ENCODE measurements at places on chromosomes 12 and 14.
A peak's percentile ranks its signal among the peaks of the same experiment; 100 is the strongest.

GRCh38 chr12:27003421-27004381 is 10.5 kb downstream of the TM7SF3 start:
- DNase-seq, result no peak

DNA sequence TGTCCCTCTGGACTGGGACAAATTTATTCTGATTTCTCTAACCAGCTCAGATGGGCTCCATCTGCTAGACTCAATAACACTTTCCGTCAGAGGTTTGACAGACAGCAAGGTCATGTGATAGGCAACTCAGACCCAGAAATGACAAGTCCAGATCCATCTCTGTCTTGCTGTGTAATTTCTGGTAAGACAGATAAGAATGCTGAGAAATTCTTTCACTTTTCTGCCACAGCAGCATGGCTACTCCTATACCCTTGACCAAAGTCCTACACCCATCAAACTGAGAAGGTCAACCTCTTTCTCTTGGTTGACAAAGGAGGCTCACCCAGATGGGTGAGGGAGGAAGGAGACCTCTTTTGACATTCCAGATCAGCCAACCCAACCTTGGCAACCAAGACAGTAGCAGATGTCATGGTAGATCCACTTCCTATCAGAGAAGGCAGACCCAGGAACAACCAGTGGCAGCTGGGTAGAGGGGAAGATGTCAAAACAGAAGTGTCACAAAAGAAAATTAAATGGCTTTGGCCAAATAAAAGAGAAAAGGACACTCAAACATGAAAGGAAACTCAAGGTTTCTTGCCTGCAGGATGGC is 36.9 kb upstream of the PRKAB1 start:
- no peak for DNase-seq

DNA sequence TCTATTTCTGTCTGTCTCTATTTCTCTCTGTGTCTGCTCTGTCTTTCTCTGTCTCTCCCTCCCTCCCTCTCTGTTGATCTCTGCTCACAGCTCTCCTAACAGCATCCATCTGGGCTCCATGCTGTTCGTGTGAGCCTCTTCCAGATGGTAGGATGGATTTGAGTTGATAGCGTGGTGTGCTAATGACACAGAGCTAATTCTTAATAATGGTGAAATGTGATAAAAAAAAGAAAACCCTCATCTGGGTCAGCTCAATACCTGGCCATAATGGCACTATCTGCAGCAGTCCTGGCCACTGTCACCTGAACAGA is 96.4 kb downstream of the AACS start:
- DNase-seq, result no peak

GRCh38 chr14:91310606-91311283 is 66.2 kb upstream of the GPR68 start:
- no peak for DNase-seq

DNA sequence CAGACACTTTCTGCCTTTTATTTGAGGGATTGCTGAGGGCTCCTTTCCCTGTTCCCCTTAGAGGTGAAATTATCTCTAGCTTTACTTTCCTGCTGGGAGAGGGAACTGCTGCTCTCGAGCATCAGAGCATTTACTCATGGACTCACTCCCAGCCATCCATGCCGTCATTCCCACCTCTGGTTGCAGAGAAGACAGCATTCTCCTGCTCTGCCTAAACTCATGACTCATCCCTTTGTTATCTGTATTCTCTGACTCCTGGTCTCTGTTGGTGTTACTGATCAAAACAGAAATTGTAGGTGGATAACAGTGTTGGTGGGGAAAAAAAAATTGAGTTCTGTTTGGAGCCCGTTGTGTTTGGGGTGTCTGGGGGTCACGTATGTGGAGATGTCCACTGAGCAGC is 159.3 kb downstream of the TTC8 start:
- no peak for DNase-seq

DNA sequence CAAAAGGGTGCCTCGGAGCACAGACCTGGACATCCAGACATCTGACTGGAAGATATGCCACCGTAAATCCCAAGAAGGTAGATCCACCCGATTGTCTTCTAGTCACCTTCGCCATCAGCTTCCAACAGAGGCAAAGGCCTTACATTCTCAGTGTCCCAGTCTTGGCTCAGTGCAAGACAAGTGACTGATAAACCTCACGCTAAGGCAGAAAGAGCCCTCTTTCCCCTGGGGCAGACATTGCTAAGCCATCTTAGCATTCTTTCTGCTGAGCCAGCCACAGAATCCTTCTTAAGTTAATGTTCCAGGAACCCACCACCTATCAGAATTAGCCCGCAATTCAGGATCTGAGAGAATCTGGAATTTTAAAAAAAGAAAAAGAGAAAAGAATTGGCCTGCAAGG is 4.3 kb upstream of the PLEKHG6 start:
- no peak for DNase-seq

DNA sequence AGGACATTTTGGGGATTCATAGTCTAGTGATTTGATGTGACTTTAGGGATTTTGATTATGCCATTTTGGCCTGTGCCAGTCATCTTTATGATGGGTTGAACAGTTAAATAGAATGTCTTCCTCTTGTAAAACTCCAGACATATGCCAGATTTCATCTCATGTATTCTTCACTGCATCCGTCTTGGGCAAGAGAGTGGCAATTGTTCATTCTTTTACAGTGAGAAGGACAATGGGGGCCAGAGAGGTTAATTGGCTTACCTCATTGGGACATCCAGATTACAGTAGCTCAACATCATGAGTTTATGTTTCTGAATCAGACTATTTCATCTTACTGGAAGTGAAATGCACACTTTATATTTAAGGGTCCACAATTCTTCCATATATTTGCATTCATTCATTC is 108.2 kb upstream of the SLC38A2 start:
- DNase-seq, result no peak

- no peak for DNase-seq
Observed at GRCh38 chr12:49131894-49132461, 783 bp upstream of the TUBA1B start.

DNA sequence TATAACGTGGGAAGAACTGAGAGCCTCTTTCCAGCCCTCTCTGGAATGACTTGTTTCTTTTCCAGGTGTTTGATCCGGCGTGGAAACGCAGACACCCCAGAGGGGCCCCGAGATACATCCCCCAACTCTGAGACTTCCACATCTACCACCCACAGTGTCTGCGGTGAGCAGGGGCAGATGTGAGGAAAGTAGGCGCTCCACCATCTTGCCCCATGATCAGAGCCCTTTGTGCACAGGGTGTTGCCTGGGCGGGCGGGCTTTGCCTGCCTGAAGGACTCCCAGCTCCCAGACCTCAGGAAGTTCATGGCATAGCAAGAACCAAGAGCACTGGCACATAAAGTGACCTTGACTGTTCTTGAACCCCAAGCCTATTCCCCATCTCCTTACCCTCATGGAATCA is 2.8 kb downstream of the CARMIL3 start:
- no peak for DNase-seq

GRCh38 chr14:95264271-95264973 is 55.3 kb downstream of the CLMN start:
- DNase-seq, result no peak

DNA sequence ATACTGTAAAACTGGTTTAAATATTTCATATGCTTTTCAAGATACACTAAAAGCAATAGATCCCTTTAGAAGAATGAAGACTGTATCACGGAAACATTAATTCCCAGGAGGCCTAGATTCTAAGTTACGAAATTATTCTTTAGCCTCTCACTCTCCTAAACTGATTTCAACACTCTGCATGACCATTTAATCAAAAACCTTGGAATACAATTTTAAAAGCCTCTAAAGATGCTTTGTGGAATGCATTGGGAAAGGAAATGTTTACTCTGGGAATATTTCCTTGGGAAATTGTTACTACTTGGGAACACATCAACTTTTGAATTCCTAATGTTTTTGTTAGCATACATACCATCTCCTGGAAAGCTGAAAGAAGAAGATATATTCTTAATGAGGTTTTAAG is 255.7 kb upstream of the FAR2 start:
- DNase-seq, result no peak

DNA sequence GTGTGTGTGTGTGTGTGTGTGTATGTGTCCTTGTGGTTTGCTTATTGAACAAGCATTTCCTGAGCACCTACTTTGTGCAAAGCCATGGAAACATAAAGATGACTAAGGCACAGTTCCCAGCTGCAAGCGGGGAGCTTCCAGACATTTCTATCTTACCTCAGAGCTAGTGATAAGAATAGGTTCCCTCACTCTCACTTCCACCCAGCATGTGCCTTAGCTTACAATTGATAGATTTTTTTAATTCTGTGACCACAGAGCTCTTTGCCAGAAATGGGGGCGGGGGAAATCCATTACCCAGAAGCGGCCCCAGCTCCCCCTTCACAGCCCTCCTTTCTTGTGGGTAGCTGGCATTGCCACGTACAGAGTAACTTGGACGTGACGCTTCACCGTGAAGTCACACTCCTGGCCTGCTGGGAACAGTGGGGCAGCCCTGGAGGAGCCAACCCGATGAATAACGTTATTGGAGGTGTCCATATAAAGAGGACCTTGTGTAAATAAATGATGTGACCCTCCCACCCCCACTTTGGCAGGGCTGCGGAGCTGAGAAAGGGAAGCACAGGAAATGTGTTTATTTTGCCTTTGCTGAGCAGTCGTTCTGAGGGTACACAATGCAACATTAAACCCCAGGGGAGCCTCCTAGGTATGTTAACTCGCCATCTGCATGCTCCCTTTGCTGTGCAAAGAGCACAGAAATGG is 238.9 kb downstream of the CHST11 start:
- DNase-seq, result peak; percentile 76

DNA sequence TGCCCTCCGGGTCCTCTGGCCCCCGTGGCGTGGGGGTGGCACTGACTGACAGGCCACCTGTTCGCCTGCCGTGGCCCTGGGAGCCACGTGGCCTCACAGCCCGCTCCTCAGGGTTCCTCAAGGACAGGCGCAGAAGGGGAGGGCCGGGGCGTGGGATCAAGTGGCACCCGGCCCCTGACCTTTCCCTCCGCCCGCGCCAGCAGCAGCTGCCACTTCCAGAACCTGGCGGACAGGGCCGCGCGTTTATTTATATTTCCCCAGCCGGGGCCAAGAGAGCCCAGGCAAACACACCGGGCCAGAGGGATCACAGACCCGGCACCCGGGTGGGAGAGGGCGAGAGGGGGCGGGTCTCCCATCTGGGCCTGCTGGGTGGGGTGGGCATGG is 92.6 kb downstream of the RFLNA start:
- no peak for DNase-seq

GRCh38 chr12:24751181-24751580 is 197.7 kb downstream of the BCAT1 start:
- no peak for DNase-seq

DNA sequence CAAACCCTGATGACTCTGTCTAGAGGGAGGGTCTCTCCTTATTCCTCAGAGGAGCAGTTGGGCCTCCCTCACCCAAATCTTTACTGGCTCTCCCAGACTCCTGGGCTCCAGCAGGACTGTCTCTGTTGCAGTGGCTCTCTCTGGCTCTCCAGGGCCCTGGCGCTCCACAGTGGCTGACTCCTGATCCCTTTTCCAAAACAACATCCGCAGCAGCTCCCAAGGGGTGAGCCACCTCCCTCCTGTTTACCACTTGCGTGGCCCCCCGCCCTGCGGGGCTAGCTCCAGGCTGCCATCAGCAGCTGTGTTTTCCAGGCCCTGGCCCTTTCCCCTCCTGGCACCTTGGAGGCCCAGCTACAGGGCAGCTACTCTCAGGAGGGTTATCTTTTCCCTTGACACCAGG is 123.5 kb downstream of the CALM1 start:
- no peak for DNase-seq

- DNase-seq, result no peak
Observed at GRCh38 chr14:103136388-103137271, 13.4 kb downstream of the TNFAIP2 start.

DNA sequence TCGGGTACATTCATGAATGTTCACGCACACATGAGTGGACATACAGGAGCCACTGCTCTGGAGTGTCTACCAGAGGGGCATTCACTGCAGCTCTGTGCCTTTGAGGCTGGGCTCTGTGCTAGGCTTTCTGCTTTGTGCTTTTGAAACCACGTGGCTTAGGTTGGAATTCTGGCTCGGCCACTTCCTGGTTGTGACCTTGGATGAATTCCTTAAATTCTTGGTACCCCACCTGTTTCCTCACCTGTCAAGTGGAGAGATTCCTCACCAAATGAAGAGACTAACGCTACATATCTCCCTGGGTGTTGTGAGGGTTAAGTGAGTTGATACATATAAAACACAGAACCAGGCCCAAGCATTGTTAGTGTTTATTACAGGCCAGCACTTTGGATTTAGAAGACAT is 842.8 kb downstream of the VRK1 start:
- DNase-seq, result no peak

DNA sequence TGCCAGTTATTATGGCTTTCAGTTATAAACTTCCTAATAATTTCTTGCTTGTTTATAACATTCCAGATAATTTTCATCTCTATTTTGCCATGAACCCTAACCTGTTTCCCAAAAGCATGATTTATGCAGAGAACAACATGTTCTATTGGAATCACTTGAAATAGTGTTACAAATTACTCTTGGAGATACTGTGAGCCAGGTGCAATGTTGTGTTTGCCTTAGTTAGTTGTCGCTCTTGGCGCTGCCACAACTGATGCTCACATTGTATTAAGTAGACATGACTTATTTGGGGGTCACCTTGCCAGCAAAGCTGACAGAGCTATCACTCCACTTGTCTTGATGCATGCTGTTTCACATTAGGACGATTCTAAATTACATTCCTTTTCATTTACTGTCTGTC is 49.4 kb downstream of the TSPAN8 start:
- DNase-seq, result no peak

GRCh38 chr14:105268736-105269354 is 20.5 kb downstream of the BTBD6 start:
- no peak for DNase-seq

DNA sequence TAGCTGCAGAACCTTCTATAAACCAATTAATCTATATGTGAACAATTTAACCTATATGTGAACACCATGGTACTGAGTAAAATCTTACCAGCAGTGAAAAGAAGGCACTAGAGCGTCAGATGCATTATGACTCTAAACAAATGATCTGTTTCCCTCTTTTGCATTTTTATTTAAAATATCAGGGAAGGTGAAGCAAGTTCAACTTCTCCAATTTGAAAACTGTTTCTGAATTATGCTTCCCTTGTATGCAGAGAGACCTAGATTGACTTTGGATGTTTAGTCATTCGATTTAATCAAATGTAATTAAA is 80.9 kb downstream of the DAD1 start:
- DNase-seq, result no peak

DNA sequence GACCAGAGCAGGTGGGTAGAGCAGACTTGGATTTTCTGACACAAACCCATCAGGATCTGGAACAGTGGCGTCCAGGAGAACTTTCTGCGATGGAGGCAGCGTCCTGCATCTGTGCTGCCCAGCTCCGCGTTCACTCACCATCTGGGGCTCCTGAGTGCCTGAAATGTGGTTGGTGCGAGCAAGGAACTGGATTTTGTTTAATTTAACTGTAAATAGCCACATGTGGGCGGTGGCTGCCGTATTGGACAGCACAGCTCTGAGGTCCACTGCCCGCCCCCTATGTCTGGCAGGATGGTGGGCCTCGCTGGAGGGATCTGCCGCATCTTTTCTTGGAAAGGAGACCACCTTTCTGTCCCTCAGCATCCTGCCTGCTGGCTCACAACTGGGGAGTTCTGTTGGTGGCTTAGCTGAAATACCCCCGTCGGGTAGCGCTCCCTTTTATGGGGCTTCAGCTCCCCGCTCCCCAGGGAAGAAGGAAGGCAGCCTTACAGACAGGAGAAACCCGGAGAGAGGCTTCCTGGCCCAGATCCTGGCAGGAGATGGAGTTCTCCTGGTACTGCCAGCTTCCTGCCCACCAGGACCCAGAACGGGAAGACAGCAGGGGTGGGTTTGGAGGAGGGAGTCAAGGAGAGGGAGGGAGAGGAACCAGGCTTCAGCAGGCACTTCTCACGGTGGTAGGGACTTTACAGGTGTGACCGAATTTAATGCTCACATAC is 184.9 kb upstream of the PRMT8 start:
- no peak for DNase-seq

- DNase-seq, result no peak
Observed at GRCh38 chr12:84512751-84513150, 399.8 kb downstream of the SLC6A15 start.
